ENCODE measurements at places on chromosomes 11 and 22.
A peak's percentile ranks its signal among the peaks of the same experiment; 100 is the strongest.

- no peak for ATAC-seq
These were observed 123.3 kb upstream of the CCDC90B start for GRCh38 chr11:83409476-83409875.

DNA sequence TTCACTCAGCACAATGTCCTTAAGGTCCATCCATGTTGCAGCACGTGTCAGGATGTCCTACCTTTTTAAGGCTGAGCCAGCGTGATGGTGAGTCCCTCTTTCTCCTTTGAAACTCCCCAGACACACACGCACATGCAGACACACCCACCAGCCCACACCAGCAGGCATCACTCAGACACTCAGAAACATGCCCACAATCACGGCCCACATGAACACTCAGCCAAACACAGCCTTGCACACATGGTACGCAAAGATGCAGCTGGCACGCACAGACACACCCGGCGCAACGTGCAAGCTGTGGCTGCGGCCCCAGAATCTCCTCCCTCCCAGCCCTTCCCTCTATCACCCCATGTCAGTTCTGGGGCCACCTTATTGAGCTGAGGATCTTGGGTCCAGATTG, 8.0 kb downstream of the FADS3 start:
- no peak for ATAC-seq

DNA sequence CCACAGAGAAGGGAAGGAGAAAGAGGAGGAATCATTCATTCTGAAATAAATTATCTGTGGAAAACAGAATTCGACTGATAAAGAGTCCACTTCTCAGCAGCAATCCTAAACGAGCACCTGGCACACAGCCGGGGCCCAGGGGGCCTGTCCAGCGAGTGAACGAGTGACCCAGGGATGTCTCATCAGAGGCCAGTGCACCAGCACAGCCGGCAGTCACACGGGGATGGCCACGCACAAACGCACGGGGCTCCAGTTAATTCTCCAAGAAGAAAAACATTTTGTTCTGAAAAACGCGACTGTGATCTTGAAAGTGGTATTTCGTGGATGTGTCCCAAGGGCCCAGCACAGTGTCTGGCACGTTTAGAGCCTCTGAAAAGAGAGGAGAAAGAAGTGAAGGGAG, 154.6 kb downstream of the BRD1 start:
- ATAC-seq = no peak

GRCh38 chr11:67389477-67389876, 2.3 kb upstream of the RAD9A start:
- ATAC-seq = peak; percentile 58

DNA sequence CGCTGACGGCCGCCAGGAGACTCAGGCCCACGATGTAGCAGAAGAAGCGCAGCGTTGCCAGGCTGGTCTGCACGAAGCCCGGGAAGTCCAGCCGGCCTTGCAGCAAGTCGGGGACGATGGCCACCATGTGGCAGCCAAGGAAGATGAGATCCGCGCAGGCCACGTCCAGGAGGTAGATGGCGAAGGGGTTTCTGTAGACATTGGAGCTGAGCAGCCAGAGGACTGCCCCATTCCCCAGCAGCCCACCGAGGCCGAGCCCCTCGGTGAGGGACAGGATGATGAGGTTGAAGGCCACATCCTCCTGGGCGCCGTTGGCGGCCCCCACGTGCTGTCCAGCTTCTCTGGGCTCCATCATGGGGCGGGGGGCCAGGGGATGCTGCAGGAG, 3.8 kb downstream of the MRGPRE start:
- no peak for ATAC-seq

DNA sequence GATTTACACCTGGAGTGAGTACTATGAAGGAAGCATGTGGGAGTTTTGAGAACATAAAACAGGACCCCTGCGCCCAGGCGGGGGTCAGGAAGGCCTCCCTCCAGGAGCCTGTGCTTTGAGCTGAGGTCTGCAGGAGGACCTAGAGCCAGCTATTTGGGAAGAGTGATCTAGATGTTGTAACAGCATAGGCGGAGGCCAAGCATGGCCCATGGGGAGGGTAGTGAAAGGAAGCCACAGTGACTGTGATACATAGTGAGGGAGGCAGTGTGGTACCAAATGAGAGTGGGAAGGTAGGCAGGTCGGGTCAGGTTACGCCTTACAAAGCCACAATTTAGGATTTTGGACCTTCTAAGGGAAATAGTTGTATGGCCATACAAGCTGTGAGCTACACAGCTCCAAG, 147.5 kb downstream of the PARVA start:
- no peak for ATAC-seq

DNA sequence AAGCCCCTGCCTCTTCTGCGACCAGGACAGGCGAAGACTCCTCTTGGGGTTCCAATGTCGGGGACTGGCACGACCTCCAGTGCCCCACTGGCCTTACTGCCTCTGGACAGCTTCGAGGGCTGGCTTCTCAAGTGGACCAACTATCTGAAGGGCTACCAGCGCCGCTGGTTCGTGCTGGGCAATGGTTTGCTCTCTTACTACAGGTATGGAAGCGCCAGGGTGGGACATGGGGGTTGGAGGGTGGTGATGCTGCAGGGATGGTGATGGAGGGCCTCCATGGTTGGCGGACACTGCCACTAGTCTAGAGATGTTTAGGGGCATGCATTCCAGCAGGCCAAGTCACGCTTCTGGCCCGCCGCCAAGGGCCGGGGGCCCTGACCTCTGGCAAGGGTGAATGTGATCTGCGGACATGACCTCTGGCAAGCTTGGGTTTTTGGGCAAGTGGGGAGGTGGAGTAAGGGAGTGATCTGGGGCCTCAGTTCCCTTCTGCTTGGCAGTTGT, 727 bp downstream of the OSBP2 start:
- no peak for ATAC-seq

All from activated T-helper 17 cell treated with anti-CD3 and anti-CD28 coated beads, Interleukin-2, amount 50 U/mL, for 72 hours (primary cell).